AML-193 (cell line): ENCODE measurements at places on chromosomes 6 and 20.

DNA sequence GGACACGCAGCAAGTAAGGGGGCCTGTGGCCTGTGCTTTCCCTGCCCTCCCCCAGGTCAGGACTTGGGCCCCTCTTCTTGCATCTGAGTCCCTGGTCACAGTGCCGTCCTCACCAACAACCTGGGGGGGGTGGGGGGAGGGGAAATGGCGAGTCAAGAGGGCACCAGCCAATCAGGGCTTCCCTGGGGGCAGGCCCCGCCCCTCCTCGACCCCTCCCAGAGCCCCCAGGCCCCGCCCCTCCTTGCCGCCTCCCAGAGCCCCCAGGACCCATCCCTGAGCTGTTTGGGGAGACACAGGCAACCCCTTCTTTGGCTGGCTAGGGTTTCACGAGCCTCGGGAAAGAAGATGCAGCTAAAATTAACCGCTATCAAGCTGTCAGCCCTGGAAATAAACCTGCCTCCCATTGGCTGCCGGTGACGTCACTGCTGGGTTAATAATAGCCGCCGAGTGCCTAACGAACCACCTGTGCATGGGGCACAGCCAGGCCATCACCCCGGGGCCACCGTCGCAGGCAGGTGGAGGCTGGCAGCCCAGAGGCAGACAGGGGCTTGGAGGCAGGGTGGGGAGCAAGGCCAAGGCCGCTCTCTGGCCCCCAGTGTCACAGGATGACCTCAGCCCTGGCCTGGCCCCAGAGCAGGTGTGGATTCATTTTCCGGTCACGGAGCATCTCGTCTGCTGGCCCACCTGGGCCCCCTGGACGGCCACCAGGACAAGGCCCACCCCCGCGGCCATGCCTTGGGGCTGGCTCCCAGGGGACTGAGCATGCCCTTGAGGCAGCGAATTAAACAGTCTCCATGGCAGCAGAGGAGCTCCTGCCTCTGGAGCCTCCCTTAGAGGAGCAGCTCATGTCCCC is 3.2 kb upstream of the EEF1A2 start:
- no peak for DNase-seq

DNA sequence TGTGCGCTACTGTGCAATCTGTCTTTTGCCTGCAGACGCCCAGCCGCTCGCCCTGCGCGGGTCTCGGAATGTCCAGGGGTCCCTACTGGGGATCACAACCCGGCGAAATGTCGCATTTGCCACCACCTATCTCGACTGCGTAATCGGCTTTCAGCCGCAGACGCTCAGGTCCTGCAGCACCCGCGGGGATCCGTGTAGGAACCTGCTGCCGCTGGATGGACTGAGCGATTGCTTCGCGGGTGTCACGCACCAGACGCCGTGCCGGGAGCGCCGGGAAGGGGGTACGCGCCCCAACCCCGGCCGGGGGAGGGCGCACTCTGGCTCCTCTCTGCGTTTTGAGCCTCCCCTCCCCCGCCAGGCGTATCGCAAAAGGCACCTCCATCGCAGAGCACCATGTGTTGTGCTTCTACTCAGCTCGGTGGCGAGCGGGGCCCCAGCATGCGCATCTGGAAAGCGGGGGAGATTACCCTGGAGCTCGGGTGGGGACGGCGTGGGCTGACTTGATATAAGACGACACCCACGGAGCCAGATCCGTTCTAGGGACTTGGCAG is 747 bp upstream of the PTPRA start:
- peak; percentile 47 for DNase-seq

GRCh38 chr6:112311950-112312547 is 35.1 kb upstream of the RFPL4B start:
- DNase-seq: peak; percentile 27

DNA sequence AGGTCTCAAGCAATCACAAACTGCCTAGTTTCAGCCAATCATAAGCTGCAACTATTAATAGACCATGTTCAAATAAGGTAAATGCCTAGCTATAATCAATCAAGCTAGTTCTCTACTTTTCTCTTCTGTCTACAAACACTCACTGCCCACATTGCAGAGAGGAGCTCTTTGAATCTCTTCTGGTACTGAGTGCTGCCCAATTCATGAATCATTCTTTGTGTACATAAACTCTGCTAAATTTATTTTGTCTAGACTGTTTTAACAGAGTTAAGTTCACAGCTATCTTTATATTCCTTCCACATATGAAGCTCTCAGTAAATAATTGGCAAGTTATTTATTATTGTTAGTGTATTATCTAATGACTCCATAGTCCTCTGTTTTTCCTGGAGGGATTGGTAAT is 411.0 kb downstream of the EPHA7 start:
- DNase-seq: no peak

GRCh38 chr20:48126227-48126740 is 341.0 kb upstream of the SULF2 start:
- DNase-seq: no peak

DNA sequence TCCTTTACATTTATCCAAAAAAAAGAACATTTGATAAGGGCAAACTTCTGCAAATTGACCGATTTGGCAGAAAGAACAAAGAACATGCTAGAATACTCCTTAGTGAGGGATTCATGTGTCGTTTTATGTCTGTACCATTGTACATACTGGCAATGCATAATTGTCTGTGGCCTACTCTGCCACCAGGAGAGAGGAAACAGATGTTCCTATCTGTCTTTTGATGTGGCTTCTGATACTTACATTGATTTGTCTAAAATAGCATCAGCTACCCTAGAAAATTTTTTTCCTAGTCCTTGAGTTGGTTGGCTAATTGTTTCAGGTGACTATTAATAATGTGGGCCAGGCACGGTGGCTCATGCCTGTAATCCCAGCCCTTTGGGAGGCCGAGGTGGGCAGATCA is 654.1 kb downstream of the KIF16B start:
- no peak for DNase-seq

GRCh38 chr6:156840136-156840535 is 63.0 kb downstream of the ARID1B start:
- no peak for DNase-seq
